ENCODE measurements at places on chromosomes 2 and 18.

DNA sequence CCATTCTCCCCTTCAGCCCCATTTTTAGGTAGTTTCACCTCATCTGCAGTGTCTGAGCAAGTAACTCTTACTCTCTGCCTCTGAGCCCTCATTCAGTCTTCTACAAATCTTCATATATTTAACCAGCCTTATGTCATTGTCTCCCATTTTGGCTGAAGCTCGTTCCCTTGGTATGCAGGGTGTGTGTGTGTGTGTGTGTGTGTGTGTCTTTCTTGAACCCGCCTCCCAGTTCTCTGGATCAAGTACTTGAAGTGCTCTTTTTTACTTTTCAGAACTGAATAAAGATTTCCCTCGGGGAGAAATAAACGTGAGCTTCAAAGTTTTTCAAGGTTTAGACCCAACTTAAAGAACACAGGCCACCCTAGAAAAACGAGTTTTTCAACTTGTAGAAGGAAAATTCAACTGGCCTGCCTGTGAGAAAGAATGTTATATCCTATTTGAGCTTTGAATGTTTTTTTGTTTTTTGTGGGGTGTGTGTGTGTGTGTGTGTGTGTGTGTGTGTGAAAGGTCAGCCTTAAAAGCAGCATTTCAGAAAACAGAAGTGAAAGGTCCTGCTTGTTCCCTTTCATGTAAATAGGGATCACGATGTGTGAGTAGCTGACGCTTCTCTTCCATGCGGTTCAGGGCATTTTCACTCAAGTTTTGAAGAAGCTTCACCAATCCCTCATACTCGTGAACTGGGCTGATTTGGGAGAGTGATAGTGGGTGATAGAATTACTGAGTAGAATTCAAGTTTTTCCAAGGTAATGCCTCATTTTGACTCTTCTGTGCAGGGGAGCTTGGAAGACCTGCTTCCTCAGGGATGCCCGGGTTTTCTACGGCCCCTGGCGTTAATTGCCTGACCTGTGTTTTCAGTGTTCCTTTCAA is 50.6 kb upstream of the EML6 start:
- no peak overlapping the region for H3K4me3 ChIP-seq
- no peak for DNase-seq
- H3K4me1 ChIP-seq = peaks cover 40% of the 10 kb centered on the region

GRCh38 chr2:145185696-145186095 is 665.8 kb upstream of the ZEB2 start:
- no peak overlapping the region for H3K27ac ChIP-seq
- H3K4me1 ChIP-seq = no peaks in the 10 kb centered on the region
- no peaks in the 10 kb centered on the region for H3K36me3 ChIP-seq
- DNase-seq = no peak
- H3K27me3 ChIP-seq = peaks cover 6% of the 10 kb centered on the region

- no peaks in the 10 kb centered on the region for H3K36me3 ChIP-seq
- no peak overlapping the region for H3K4me3 ChIP-seq
- no peak overlapping the region for H3K27ac ChIP-seq
Observed at GRCh38 chr2:193315428-193316091, 1120.8 kb upstream of the TMEFF2 start.

- no peak for DNase-seq
- H3K4me1 ChIP-seq = no peaks in the 10 kb centered on the region
- no peak overlapping the region for H3K27ac ChIP-seq
Observed at GRCh38 chr2:60628026-60628425, 74.6 kb upstream of the BCL11A start.
